ENCODE measurements at places on chromosomes 3 and 15.

- DNase-seq: no peak
These were observed 203.0 kb downstream of the TIGIT start for GRCh38 chr3:114496874-114497273.

DNA sequence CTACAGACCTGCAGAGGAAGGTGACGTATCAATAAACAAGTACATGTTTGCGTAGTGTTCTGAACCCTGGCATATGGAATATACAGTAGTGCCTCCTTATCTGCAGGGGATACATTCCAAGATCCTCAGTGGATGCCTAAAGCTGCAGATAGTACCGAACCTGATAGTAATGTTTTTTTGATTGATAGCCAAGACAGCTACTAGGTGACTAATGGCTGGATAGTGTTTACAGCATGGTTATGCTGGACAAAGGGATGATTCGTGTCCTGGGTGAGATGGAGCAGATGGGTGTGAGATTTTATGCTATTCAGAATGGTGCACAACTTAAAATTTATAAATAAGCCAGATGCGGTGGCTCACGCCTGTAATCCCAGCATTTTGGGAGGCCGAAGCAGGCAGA lies 55.8 kb upstream of the IGF2BP2 start:
- DNase-seq: no peak

DNA sequence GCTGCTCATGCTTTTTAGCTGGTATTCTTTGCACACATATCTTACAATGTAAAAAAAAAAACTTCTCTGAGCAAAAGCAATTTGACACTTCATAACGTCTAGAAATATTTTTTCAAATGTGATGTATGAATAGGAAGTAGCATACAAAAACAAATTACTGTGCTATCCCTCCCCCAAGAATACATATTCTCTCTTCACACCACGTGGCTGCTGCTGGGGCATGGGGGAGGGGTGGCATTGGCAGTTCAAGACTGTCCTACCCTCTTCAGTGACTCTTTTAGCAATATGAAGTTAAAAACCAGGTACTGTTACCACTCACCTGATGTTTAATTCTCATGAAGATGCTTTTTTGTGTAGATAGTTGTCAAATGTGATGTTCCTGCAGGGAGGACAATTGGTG lies 85.6 kb downstream of the UBE2E2 start:
- no peak for DNase-seq

DNA sequence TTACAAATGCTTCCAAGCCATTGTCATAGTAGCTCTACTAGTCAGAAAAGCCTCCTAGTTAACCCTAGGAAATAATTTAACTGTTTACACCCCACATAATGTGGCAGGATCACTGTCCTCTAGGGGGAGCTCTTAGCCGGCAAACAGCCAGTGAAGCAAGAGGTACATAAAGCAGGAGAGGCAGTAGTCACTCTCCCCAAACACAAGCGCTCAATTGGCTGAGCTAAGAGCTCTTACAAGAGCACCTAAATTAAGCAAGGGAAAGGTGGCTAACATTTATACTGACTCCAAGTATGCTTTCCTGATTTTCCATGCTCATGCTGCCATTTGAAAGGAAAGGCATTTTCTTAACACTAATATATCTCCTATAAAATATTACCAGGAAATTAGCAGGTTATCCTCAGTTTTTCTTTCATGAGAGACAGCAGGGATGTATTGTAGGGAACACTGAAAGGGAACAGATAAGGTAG lies 37.6 kb downstream of the NCEH1 start:
- DNase-seq: no peak

- no peak for DNase-seq
These were observed 60.1 kb upstream of the PCSK6 start for GRCh38 chr15:101549647-101550046.

DNA sequence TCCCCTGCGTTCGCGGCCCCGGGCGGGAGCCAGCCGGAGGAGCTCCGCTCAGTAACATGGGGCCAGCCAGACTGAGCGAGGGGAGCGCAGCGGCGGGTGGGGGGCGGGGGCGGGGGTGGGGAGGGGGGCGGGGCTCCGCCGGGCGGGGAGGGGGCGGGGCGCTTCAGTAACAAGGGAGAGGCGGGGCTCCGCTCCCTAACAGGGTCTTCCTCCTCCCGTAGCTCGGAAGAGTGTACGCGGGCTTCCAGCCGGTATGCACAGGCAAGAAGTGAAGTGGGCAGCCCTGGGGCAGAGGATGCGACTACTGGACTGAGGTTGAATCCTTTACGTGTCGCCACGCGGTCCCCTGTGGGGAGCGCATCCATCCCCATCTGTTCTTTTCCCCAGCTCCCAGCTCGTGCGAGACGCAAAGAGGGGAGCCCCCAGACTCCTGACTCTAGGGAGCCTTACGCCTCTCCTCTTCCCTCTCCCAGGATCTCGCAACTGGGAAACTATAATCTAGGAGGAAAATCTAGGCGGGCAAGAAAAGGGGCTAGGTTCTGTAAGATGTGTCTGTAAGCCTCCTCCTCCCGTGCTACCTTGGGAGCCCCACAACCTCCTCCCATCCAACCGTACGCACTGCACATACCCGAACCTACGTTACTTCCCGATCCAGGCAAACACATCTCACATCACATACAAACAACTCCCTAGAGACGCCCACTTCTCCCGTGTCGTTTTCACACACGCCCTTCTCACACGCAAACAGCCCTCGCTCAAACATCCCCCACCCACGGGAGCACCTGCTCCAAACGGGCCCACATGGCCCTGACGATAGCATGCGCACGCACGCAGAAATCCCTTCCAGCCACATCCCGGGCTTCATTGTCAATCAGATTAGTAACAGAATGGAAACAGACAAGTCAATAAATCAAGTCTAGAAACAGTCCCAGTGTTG lies at the start of gene SHF:
TSS of gene SHF (minus strand) at position 73 of the 937 bp plus-strand sequence. CDS start at position 58, 15 bp downstream.
- DNase-seq: no peak

DNA sequence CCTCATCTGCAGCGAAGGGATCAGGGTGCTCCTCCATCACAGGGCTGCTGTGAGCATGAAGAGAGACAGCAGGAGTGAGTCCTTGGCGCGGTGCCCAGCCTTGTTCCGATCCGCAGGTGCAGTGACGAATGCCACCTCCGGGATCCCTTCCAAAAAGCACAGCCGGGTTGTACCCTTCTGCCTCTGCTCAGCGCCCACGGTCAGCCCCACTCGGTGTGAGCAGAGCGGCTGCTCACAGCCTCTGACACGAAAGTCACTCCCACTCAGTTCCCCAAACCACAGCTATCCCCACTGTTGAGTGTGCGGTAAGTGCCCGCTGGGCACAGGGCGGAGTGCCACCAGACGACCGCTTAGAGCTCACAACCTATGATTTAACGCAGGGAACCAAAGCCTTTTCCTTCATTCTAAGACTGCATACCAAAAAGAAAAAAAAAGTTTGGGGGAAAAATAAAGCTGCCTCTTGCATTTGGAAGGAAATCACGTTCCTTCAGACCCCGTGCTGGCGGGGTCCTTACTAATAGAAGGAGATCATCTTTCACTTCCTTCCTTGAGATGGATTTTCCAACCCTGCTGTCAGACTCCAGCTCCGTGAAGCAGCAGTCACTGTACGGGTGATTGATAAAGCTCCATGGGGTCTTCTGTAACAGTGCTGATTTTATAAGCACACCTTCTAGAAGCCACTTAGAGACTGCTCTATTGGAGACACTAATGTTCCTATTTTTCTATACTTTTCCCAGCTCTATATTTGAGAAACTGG lies 34.7 kb upstream of the TUBGCP5 start:
- no peak for DNase-seq

DNA sequence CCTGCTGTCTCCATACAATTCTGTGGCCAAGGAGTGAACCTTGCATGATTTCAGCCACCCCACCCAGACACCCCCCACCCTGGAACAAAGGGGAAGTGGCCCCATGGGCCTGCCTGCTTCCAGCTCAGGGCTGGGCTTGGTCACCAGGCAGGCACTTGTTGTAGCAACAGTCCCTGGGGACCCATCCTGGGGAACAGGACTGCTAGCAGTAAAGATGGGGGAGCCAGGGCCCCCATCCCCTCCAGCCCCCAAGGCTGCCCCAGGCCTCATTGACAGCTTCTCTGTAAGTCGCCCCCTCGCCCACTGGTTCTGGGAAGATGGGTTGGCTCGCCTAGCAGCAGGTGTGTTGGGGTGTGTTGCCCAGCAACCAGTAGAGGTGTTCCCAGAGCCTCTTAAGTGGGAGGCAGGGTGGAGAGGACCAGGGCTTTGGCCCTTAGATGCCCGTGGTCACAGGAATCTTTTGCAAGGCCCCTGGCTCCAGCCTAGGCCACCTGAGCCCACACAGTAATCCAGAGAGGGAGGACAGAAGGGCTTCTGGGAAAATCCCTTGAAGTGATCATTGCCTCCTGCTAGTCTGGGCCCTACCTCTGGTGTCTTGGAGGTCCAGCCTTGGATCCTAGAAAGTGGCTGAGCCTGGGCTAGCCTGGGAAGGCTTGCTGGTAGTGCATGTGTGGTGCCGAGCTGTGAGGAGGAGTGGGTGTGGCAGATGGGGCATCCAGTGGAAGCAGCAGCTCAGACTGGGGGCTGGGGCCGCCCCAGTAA lies 48.9 kb downstream of the CYP11A1 start:
- DNase-seq: no peak
